Suppressor macrophage treated with lipopolysaccharide for 1 hour (primary cell): ENCODE measurements at places on chromosomes 1 and 21.
A peak's percentile ranks its signal among the peaks of the same experiment; 100 is the strongest.

DNA sequence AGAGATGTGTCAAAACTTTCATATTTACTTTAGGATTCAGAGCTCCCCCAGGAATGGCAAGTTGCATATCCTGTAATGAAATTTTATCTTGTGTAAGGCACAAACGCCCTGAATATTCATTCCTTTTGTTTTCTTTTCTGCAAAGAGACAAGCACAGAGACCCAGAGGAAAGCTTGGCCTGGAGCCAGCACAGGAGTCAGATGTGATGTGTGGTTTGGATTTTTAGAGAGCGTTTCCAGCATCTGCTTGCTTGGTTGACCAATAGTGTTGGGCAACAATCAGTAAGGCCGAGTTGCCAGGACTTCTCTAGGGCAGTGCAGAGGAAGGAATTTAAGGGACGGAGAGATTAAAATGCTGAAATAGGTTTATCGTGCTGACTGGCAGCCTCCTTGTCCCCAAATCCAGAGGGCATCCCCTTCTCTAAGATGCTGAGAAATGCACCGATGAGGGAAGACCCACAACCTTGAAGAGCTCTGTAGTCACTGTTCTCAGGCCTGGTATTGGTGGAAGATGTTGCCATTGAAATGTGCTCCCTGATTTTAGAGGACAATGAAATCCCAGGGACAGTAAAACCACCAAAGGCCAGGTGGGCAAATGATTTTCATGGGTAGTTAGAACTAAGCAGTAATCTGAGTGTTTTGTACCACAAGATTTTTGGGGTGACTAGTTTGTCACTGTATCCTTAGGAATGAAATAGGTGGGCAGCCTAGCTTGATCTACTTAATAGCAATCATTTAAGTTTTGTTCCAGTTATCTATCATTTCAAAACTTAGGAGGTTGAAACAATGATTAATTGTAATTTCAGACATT is 37.9 kb upstream of the RHOU start:
- DNase-seq, result peak; percentile 47

GRCh38 chr1:228142155-228142691 is 2.1 kb downstream of the GUK1 start:
- no peak for DNase-seq

DNA sequence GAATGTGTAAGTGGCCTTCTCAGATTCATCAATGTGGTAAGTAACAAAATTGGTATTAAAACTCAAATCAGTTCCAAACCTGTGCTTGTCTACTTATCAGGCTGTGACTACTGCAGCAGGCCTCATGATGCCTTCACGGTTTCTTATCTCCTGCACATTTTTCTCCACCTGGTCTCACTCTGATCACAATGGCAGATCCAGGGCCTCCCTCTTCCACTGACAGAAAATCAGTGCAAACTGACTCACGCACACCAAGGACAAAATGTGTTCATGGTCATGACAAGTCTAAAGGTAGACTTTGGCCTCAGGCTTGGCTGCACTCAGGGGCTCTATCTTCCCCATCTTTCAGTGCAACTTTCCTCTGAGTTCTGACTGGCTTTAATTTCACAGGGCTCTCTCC is 56.7 kb upstream of the ATP1A1 start:
- DNase-seq, result no peak

DNA sequence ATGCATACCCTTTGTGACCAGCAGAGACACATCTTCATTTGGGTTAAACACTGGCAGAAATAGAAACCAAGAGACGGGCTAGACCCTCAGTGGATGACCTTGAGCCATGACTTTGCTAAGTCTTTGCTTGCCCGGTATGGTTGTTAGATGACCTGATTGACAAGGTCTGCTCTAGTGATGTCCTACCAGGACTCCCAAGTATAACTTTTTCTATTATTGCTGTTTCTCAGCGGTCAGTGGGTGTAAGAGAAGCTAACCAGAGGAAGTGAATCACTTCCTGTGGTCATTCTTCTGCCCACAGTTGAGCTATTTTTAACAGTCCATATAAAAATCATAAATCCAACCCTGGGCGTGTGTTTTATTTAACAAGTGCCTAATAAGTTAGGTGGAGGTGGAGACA is 126.2 kb upstream of the ETS2 start:
- peak; percentile 86 for DNase-seq

DNA sequence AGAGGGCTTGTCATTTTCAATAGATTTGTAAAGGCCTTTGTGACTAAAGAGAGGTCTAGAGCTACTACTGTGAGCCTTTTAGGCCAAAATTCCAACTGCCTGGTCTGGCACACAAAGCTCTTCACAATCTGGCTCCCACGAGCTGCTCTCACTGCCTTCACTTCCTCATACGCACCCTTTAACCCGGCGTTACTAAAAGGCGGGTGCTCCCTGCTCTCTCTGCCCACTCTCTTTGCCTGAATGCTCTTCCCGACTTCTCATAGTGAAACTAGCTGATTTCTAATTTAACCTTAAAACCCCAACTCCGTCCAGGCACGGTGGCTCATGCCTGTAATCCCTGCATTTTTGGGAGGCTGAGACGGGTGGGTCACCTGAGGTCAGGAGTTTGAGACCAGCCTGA is 14.2 kb downstream of the BSDC1 start:
- no peak for DNase-seq

- peak; percentile 21 for DNase-seq
Measured at GRCh38 chr1:84225646-84226045, 75.9 kb upstream of the SAMD13 start.

GRCh38 chr1:46136711-46137110 is 4.3 kb upstream of the PIK3R3 start:
- no peak for DNase-seq

DNA sequence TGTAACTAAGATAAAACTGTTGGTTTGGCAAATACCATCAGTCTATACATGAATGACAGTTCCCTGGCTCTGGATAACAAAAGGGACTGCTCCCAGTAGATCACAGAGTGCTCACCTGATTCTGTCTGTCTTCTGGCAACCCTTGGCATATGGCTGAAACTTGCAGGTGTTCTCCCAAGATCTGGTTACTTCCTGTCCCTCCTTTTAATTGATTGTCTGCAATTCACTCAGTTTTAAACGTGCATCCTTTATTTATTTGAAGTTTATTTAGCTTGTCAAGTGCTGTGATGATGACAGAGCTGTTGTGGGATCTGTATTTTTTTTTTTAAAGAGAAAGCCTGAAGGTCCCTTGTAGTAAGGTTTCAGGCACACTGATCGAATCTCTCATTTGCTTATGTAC is 3.4 kb downstream of the KCNA3 start:
- DNase-seq, result no peak

DNA sequence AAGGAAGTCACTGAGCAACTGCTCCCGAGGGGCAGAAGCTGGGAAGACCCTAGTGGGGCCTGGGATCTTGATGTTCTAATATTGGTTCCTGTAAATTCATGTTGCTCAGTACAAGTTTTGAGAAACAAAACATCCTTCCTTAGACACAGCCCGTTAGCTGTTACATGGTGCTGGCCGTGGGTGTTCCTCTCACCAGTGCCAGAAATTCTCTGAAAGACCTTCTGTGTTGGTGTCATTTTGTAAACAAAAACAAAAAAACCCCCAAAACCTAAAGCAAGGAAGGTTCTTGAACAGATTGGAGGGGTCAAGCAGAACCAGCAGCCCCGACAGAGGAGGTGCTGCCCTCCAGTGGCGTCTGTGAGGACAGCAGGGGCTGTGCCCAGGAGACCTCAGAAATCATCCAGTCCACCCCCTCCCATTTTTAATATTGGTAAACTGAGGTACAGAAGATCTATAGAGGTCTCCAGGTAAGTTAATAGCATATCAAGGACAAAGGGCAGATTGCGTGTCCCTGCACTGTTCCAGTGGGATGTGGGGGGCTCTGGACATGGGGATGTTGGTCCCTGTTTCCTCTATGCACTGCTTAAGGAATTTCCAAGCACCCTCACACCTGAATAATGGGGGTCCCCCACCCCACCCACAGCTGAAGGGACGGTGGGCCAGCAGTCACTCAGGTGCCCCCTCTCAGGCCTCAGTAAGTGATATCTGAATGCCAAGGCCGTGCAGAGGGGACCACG is 38.2 kb downstream of the SLC2A7 start:
- peak; percentile 59 for DNase-seq

DNA sequence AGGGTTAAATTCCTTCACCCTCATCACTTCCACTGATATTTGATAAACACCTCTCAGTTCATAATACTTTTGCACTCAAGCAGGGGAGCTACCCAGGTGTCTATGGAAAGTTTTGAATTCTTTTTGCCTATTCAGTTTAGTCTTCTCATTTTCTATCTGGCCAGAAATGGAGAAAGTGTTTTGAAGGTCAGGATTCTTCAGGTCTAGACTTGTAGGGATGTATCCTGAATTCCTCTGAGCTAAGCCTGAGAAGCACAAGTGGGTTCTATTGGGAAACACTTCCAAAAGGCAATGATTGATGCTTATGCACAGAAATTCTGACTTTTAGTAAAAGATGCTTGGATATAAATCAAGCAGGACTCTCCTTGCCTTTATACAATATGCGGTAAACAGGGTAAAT is 217.8 kb upstream of the HOOK1 start:
- DNase-seq, result no peak

GRCh38 chr1:200556002-200556401 is 64.5 kb downstream of the KIF14 start:
- DNase-seq, result peak; percentile 10
